Stimulated activated CD4-positive, alpha-beta T cell treated with anti-CD3 and anti-CD28 coated beads, Interleukin-15, amount 100 ng/mL, for 1 hour (primary cell): ENCODE measurements at places on chromosomes 2 and 18.

DNA sequence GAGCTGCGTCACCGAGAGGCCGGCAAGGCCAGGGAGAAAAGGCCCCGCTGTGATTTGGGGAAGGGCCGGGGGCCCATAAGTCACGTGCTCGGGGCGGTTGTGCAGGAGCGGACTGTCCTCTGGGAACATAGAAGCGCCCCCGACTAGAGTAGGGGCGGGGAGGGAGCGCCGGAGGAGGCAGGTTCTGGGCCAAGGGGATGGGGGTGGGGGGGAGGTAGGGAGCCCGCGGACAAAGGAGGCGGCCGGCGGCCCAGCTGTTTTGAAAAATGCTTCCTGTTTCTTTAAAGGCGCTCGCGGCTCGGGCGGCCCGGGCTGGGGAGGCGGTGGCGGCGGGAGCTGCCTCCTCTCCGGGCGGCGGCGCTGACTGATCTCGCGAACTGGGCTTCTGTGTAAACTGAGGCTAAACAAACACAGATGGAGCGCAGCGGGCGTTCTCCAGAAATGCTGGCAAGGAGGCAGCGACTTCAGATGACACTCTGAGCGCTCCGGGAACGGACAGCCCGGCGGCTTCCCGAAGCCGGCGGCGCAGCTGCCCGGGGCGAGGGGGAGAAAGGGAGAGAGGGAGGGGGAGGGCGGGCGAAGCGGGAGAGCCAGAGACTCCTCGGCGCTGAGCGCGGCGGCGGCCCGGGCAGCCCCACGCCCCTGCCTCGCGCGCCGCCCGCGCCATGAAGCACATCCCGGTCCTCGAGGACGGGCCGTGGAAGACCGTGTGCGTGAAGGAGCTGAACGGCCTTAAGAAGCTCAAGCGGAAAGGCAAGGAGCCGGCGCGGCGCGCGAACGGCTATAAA is at the start of gene ATOH8:
Gene ATOH8, plus strand, starts transcription at position 467 of the 788 bp plus-strand sequence. Its CDS starts 199 bp downstream, at position 666.
- DNase-seq: no peak

- no peak for DNase-seq
Measured at GRCh38 chr18:50790948-50791347, 28.9 kb downstream of the MRO start.

GRCh38 chr2:215887303-215887702 is 126.0 kb downstream of the MREG start:
- DNase-seq: no peak

- DNase-seq: no peak
Measured at GRCh38 chr2:224941960-224942359, 100.3 kb downstream of the DOCK10 start.
